HEK293T (cell line): ENCODE measurements at places on chromosomes 5 and 9.

- no peak for DNase-seq
Observed at GRCh38 chr9:107963246-107963645, 473.7 kb upstream of the KLF4 start.

GRCh38 chr5:127757576-127757975, 54.4 kb downstream of the CCDC192 start:
- DNase-seq, result peak; percentile 21

DNA sequence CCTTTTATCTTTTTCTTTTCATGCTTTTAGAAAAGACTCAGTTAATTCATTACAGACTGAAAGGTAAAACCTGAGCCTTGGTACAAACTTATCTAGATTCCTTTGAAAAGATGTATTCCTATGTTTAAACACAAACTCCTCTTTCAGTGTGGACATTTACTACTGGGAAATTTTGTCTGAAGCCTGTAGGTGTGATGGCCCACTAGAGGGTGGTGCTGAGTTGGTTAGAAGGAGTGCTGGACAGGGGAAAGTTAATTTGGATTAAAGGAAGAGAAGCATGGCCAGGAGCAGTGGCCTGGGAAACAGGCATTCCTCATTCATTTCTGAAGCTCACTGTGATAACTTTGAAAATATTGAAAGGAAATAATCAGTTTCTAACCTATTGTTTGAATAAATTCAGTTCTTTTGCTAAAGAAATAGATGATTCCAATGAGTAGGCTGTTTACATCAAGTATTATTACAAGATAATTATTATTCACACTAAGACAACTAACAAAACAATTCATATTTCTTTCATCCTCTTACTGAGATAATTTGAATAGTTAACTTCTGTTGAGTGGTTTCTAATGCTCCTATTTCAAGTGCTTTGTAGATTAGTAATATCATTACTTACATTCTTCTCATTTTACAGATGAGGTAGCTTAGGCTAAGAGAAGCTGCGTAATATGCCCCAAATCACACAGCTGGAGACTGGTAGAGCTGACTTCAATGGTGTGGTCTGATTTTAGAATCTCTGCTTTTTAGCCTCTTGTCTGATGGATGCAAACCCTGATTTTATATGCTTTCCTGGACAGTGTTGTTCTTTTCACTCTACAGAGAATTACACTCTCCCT, 150.9 kb downstream of the ADGRV1 start:
- peak; percentile 54 for DNase-seq

DNA sequence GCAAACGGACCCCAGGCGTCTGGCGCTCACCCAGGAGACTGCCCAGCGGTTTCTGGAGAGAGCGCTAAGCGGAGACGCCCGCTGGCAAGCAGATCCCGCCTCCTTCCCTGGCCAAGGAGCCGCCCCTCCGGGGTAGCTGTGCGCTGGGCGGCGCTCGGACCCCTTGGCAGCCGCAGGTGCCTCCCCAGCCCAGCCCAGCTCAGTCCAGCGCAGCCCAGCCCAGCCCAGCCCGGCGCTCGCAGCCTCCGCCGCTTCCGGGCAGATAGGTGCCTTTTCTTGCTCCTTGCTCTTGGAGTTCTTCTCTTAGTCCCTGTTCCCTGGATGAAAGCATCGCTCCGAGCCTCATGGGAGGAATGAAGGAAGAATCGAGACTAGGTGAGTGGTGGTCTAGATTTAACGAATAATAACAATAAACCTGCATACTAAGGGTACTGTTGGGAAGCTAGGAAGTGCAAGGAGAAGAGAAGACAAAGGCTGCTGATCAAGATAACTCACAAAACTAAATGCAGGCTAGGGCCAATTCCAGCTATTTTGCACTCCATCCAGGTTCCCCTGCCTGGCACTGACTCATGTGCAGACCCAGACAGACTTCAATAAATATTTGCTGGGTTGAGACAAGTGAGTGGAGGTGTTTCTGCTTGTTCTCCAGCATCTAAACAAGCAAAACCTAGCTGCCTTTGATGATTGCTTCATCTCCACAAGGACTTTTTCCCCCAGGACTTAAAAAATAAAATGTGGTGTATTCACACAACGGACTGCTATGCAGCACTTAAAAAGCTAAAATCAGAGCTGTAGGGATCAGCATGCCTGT, at the start of gene STK32A:
Gene STK32A (plus strand): TSS at position 202 of the 811 bp plus-strand sequence. CDS start 4,609 bp downstream, outside the sequence.
- DNase-seq, result peak; percentile 11

DNA sequence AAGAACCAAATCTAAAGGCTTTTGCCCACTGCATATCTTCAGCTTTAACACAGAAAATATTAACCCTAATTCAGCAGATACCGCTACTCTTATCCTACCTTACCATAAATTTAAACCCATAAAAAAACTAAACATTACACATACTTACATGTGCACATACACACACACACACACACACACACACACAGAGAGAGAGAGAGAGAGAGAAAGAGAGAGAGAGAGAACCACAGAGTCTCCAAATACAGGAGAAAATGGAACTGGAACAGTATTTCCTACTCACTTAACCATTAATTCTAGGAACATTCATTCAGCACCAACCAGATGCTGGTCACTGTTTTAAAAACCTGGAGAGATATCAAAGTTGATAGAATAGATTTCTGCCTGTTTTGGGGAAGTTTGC, 53.7 kb downstream of the EFNA5 start:
- no peak for DNase-seq

GRCh38 chr5:121725450-121725849, 126.2 kb upstream of the FTMT start:
- no peak for DNase-seq

DNA sequence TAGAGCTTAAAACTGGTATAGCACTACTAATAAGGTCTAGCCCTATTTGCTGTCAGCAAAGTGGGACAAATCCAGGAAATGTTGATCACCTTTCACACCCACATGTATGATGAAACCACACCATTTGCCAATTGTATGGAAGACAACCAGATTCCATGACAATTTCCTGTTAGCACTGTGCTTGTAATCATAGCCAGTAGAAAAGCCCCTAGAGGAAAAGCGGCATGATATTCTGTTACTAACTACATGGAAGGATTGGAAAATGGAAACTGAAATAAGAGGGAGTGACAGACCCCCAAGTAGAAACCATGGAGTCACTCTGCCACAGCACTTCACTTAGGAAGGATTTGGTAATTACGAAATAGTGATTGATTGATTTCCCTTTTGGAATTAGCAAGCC, 923 bp downstream of the SPATA6L start:
- DNase-seq, result no peak

- no peak for DNase-seq
Observed at GRCh38 chr5:103245761-103246160, 12.8 kb upstream of the MACIR start.

DNA sequence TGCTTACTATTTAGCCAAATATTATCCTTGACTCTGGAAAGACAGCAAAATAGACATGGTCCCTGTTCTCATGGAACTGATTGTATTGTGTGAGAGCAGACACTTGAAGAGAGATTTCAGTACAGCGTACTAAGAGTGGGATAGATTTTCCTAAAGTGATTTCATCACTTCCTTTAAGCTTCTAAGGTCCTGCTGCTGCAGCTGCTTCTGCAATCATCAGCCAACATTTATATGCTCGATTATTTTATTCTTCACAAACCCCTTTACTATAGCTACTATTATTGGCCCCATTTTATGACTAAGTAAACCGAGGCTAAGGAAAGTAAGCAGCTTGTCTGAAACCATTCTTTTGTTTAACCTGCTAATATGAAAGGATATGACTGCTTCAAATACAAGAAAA, 137.7 kb downstream of the SPATA31D1 start:
- no peak for DNase-seq

DNA sequence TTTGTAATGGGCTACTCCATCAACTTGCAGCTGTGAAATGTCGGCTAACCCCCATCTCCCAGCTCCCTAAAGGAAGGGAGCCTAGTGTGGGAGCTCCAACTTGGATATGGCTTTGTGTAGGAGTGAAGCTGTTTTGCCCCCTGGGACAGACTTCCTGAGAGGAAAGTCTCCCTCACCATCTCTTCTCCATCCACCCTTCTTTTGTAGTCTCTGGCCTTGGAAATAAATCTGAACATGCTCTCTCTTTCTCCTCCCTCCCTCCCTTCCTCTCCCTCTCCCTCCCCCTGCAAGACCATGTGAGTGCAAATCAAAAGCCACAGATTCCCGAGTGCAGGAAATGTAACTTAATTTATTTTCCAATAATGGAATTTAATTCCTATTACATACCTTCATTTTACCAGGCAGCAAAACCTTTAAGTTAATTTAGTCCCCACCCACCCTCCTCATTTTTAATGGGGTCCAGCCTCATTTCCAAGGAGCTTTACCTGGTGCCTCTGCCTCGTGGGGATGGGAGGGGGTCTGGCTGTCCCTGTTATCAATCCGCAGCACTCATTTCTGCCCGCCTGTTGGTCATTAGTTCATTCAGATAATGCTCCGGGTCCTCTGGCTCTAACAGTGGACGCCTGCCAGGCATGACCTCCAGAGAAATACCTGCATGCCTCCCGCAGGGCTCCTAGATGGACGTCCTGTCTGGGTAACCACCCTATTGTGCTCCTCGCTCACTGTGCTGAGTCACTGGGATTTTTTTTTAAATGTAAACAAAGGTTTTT, 122.9 kb upstream of the TAF11L2 start:
- DNase-seq, result no peak

DNA sequence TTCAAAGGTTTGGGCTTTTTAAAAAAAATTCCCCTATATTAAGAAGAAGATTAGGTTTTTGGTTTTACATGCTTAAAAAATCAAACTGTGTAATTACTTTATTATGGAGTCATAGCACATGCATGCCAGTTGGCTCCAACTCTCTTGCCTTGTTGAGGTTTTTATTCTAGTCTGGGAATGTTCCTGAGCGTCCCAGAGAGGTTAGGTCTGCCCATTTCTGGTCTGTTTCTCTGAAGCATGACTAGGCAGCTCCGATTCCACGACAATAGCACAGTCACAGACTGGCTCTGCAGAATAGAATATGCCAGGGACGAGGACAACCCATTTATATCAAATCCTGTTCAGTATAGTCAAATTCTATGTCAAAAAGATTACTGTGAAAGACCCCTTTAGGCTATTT, 217.0 kb downstream of the PCSK5 start:
- DNase-seq, result no peak

GRCh38 chr5:109705596-109705995, 15.9 kb downstream of the MAN2A1 start:
- DNase-seq, result no peak

DNA sequence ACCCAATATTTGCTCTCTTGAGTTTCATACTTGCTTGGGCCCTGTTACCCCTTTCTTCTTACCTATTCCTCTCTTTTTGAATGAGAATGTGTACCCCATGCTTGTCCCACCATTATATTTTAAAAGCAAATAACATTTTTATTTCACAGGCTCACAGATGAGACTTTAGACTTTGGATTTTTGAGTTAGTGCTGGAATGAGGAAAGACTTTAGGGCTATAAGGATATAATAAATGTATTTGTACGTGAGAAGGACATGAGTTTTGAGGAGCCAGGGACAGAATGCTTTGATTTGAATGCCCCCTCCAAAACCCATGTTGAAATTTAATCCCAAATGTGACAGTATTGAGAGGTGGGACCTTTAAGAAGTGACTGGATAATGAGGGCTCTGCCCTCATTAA, 33.1 kb upstream of the TNPO1 start:
- no peak for DNase-seq

DNA sequence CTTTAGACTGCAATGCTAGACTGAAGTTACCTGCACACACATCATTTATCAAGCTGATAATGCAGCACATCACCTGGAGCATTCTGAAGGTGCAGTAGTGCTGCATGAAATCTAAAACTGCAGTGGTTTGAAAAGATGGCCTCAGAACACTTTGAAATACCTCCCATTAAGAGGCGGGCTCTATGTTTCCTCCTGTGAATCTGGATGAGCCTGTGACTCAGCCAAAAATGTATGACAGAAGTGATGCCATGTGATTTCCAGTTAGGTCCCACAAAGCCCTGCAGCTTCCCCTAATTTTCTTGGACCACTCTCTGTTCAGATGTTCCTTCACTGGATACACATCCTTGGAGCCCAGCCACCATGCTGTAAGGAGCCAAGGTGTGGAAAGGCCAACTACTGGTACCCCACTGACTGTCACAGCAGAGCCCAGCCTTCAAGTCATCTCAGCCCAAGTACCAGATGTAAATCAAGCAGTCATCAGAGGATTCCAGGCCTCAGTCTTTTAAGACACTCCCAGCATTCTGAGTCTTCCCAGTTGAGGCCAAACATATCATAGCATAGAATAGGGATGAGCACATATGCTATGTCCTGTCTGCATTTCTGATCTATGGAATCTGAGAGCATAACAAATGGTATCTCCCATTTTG, 27.2 kb upstream of the DEPDC1B start:
- DNase-seq, result no peak

DNA sequence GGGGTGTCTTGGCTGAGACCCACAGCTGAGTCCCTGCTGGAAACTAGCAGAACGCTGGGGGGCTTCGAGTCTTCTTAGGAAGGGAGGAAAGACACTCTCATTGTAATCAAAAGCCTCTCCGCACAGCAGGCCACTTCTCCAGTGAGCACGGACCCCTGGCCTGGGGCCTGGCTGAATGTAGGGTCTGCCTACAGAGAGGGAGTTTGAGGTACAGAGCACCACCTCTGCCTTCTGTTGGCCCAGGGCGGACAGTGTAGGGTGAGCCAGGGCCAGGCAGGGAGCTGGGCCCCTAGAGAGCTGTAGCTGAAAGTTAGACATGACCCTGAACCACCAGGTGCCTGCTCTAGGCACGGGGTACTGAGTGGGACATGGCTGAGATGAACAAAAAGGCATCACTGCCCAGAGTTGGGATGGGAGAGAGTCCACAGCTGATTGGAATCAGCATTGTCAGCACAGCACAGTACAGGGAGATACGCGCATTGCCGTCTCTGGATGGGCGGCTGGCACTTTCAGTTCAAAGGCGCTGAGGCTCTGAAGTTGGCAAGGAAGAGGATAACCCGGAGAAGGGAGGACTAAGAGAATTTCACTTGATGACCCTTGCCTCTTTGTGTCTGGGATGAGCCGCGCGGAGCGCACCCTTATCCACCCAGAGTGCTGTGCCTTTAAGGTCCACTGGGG, 363 bp upstream of the SLC25A48 start:
- no peak for DNase-seq

GRCh38 chr9:94649100-94649819, 9.9 kb upstream of the FBP1 start:
- no peak for DNase-seq

DNA sequence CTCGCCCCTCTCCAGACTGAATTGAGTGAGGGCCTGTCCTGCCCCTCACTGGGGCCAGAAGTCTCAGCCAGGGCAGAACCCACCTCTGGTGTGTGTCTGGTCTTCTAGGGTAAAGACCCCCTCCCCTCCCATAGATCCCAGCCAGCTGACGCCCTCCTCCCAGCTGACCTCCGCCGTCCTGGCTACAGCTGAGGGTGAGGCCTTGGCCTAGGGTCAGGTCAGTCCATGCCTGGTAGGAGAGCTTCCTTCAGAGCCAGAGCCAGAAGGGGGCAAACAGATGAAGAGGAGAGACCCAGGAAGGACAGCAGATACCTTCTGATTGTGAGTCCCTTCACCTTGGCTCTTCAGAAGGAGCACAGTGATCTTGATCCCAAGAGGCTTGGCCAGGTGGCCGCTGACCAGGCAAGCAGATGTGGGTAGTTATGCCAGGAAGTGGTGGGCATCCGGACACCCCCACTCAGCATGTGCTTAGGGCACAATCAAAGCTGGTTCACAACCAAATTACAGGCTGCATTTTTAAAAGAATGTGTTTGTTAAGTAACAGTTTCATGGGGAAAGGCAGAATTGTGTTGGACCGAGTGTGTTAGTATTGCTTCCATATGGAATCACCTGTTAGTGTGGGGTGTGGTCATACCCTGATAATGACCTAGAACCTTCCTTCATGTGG, 29.9 kb downstream of the JADE2 start:
- DNase-seq, result no peak

GRCh38 chr5:166856791-166857190, 1434.7 kb upstream of the WWC1 start:
- no peak for DNase-seq

GRCh38 chr5:5592541-5592940, 170.1 kb downstream of the ICE1 start:
- DNase-seq, result no peak
